ENCODE measurements at places on chromosomes 16 and 17.

- DNase-seq, result peak; percentile 66
Observed at GRCh38 chr17:50149417-50150353, 792 bp downstream of the PPP1R9B start.

GRCh38 chr17:43900858-43901754, 6.2 kb downstream of the MPP2 start:
- DNase-seq, result no peak

- DNase-seq, result no peak
Observed at GRCh38 chr17:56641894-56642293, 48.4 kb downstream of the NOG start.

DNA sequence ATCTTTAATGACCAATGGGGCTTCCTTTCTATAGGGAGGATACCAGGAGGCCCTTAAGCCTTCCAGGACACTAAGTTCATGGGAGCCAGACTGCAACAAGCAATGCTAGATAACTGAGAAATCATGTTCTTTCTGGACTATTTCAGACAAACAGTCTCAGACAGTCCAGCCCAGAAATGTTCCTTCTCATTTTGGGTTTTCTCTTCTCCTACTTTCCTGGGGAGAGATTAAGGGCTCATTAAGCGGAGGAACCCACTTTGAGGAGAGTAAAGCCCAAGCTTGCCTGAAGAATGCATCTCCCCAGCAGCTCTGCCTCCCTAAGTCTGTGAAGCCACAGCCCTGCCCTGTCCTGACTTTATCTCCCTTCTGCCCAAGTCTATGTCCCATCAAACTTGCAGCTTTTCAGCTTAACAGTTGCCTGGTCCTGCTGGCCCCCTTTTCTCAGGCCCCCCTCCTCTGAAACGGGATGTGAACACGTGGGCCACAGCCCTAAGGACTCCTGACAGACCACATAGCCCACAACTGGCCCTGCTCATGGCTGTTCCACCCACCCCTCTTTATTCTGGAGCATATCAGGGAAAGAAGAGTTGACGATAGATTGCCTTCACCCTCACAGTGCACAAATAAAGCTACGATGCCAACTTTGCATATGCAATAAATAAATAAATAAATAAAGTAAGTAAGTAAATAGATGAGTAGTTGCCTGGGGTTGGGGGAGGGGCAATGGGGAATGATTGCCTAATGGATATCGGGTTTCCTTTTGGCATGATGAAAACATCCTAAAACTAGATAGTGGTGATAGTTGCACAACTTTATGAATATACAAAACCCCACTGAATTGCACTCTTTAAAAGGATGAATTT, 111.0 kb downstream of the N4BP1 start:
- no peak for DNase-seq

- no peak for DNase-seq
Observed at GRCh38 chr16:21590287-21590686, 9.1 kb upstream of the METTL9 start.

GRCh38 chr16:84544031-84544773, 39.7 kb upstream of the MEAK7 start:
- DNase-seq, result peak; percentile 65

DNA sequence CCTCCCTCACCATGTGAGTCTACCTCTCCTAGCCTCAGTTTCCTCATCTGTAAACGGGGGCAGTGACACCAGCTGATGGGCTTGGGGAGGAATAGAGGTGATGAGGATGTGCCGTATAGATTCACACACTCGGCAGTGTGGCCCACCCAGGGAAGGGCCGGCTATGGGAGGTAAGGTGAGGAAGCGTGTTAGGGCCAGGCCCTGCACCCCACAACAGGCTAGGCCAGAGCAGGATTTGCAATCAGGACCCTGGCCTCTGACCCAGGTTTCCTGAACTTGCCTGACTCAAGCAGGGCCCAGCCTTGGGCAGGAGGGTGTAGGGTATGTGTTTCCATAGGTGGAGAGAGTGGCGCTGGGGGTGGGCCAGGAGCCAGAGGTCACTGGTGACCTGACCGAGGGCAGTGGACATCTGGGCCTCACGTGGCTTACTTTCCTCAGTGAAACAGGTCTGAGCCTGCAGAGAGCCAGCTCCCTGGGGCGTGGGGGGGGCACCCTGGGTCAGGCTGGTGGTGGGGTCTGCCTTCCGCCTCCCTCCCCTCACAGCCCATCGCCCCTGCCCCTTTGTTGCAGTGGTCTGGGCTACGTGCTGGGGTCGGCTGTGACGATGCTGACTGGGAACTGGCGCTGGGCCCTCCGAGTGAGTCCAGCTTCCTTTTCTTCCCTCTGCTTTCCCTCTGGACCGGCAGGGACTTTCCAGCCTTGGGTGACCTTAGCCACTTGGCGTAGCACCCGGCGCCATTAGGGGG, 12.8 kb downstream of the SPNS3 start:
- DNase-seq, result no peak

DNA sequence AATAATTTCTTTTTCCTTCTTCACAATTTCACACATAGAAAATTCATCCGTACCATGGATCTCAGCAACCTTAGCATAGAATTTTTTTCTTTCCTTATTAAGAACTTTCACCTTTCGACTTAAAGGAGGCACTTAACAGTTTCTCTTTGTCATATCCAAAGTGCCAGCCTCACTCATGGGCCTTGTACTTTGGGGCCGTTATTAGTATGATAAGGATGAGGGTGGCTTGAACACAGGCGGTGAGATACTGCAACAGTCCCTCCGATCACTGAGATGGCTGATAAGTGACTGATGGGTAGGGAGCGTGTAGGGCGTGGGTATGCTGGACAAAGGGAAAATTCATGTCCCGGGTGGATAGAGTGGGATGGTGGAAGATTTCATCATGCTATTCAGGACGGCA, 85.3 kb downstream of the OR1D5 start:
- no peak for DNase-seq

- DNase-seq, result no peak
Observed at GRCh38 chr17:48579471-48579759, 1.3 kb upstream of the HOXB4 start.

- DNase-seq, result no peak
Observed at GRCh38 chr16:58509256-58510096, 5.8 kb upstream of the SETD6 start.

- DNase-seq, result no peak
Observed at GRCh38 chr17:2122641-2123302, 67.9 kb downstream of the HIC1 start.

DNA sequence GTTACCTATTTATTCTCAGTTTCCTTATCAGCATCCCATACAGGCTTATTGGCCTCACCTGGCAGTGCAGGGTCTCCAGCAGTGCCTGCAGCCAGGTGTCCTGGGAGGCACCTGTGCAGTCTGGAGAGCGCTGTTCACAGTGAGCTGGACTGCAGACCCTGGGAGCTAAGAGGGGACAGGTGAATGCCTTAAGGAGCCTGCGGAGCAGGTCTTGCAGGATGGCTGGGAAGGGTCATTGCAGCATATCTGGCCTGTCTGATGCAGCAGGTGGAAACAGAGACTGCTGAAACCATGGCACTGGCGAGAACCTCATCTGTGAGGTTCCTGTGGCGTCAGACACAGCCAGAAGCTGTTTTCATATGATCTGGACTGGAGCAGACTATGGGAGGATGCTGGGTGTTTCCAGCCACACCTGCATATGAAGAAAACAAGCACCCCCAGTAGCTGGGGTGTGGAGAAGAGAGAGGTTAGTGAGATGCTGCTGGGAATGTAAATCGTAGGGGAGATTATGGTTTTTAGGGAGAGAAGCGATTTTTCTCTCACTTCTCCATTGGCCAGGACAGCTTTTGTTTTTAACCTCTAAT, 77.0 kb downstream of the NTN1 start:
- no peak for DNase-seq

DNA sequence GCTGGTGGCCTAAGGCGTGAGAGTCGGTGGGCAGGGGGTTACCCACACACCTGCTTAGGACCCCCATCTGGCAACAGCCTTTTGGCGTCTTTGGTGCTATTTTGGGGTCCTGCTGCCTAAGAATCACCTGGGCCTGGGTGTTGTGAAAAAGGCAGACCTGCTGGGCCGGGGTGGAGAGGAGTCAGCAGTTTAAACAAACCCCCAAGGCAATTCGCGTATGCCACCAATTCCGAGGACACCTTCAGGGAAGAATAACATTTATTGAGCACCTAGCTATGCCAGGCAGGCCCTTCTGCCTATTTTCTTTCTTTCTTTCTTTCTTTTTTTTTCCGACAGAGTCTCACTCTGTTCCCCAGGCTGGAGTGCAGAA, 53.9 kb upstream of the TOB1 start:
- DNase-seq, result no peak

- no peak for DNase-seq
Observed at GRCh38 chr16:69564845-69565670, 708 bp upstream of the NFAT5 start.
